ENCODE measurements at places on chromosomes 3 and 15.
A peak's percentile ranks its signal among the peaks of the same experiment; 100 is the strongest.

GRCh38 chr3:36707623-36708409 lies 56.5 kb downstream of the DCLK3 start:
- peak; percentile 22 for DNase-seq

GRCh38 chr3:39919281-39919680 lies 109.9 kb downstream of the MYRIP start:
- peak; percentile 61 for DNase-seq

GRCh38 chr3:122794483-122794778 lies 438 bp upstream of the SLC49A4 start:
- DNase-seq: no peak

- no peak for DNase-seq
Observed at GRCh38 chr3:13616359-13616758, 67.4 kb downstream of the FBLN2 start.

DNA sequence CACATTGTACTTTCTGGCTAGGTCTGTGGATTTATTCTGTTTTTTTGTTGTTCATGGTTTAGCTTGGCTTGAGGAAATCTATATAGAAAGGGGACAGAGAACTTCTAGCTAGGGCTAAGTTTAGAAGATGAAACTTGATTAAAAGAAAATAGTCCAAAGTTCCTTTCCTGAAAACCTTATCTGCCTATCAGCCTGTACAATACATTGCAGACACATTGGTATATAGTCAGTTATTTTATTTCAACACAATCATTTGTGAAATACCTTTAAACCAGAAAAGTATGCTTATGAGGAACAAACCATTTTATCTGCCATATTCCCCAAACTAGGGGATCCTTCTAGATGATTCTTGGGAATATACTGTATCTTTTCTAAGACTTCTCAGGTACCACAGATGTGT lies 147.3 kb upstream of the CGNL1 start:
- DNase-seq: no peak

DNA sequence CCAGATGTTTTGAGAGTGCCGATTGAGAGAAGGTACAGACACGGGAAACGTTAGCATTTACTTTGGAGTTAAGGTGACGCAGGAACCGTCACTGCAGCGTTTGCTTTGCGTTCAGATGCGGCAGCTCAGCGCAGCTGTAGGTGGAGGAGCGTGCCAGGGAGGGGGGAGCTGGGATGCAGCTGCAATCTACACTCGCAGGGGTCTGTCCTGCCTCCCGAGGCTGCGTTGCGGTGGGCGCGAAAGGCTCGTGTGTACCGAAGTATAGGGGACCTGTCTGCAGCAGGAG lies 425 bp upstream of the FYTTD1 start:
- DNase-seq: peak; percentile 70

GRCh38 chr15:73941044-73941443 lies 14.8 kb downstream of the LOXL1 start:
- DNase-seq: no peak

DNA sequence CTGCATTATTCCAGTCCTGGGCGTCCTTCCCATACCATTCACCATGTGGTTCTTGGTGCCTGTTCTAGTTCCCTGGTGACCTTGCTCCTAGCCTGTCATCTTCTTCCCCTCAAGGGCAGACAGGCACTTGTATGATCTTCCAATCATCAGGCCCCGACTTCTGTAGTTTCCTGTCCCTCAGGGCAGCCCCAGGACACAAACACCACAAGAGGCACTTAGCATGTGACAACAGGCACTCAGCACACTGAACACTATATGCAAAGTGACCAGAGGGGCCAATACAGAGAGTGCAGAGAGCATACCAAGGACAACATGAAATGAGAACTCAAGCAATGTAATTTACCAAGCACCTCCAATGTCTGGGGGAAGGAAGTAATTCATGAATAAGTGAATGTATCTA lies 17.9 kb downstream of the TMEM40 start:
- DNase-seq: no peak

DNA sequence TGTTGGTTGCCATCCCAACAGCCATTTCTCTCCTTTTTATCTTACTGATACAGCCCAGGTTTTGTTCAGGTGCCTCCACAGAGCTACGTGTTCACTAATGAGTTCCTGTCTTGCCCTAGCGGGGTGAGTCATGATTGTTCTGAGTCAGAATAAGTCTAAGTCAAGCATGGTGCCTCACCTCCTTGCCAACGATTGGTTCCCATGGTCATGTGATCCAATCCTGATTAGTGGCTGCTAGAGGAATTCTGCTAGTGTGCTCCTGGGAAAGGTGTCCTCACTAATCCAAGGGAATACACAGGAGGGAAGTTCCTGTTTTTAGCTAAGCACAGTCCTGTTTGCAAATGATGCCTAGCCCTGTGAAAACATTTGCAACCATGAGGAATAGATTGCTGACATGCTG lies 99.8 kb downstream of the NSUN3 start:
- no peak for DNase-seq

DNA sequence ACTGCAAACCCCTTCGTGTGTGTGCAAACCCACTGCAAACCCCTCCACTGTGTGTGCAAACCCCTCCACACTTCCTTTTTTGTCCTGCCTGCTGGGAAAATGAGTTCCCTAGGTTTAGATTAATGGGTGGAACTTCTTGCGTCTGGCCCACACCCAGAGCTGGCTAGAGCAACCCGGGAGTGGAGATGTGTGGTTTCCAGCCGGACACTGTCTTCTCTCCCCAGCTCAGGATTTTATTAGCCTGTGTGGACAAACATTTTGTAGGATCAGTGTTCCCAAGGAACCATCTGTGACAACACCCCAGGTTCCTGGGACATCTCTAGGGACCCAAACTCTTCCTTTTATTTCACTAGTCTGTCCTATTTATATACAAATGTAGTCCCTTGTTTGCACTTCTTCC lies 9.6 kb upstream of the LRRK1 start:
- DNase-seq: no peak

DNA sequence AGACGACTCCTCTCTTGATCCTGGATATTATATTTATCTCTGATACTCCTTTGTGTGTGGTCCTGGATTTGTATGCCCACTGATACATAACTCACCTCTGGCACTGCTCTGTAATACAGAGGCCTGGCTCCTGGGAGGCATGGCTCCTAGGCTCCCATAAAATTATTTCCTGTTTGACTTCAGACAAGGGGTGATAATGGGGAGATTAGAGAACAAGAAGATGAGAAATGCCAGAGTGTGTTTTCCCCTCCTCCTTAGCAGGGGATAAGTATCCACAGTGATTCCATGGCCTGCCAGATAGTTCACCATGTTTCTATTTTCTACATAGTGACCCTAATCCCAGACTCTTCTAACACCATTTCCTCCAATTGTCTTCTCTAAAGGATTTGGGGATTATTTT lies 165.7 kb upstream of the PLSCR5 start:
- DNase-seq: no peak

GRCh38 chr3:194633349-194634004 lies at the start of gene TMEM44:
TMEM44 (minus strand) TSS chr3:194633419; CDS start chr3:194633215, 204 bp downstream.
- peak; percentile 42 for DNase-seq

DNA sequence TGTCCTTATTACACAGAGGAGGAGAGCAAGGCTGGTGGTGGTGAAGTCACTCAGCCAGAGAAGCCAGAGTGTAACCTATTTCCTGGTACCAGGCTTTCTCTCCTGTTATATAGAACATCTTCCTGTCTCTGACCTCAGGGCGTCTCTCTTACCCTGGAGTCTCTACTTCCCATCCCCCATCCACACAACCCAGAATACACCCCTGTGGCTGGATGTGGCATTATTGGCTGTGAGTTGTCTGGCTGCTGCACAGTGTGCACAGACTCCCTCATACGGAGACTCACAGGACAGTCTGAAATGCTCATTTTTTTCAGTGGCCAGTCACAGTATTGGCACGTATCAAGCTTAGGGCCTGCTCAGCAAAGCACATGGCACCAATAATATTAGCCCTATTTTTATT lies 8.6 kb downstream of the PODXL2 start:
- DNase-seq: peak; percentile 25

GRCh38 chr3:107589454-107589853 lies 66.7 kb downstream of the BBX start:
- no peak for DNase-seq

GRCh38 chr15:31442699-31443111 lies 116.1 kb downstream of the KLF13 start:
- no peak for DNase-seq

Data from cerebellar cortex (tissue), 1 donor.